Thoracic aorta (tissue), 2 donors: ENCODE measurements at places on chromosomes 2 and 18. TPM values are rescaled to one million over a fixed set of nuclear protein-coding genes. Genes with fewer than 3 reads are reported as not detected.

PROKR1 gene
- not detected for total RNA-seq

C1QL2 gene
- not detected for total RNA-seq

POTEJ gene
- total RNA-seq: not detected

CRYBA2 gene
- not detected for total RNA-seq

HTR2B gene
- 2.8 TPM for total RNA-seq

ABCG5 gene
- not detected for total RNA-seq

DNA sequence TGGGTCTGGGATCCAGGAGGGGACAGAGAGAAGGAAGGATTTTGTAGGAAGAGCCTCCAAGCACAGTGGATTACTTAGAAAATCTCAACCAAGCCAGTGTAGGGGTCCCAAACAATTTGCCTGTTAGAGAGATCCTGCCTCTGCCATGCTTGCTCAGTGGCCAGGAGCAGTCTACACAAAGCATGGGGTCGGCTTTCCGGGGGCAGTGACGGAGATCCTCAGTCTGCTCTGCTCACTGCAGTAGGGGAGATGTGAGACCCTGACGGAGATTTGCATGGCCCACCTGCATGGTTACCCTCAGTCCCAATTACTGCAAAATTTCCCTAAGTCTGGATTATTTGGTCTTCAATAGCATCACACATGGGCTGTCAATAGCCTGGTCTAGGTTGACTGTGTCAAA is 385.2 kb downstream of the CMPK2 start:
- H3K4me1 ChIP-seq: no peaks in the 10 kb centered on the region
- DNase-seq: no peak
- no peaks in the 10 kb centered on the region for H3K36me3 ChIP-seq
- H3K27ac ChIP-seq: no peak overlapping the region

- no peak for DNase-seq
- no peaks in the 10 kb centered on the region for H3K36me3 ChIP-seq
- H3K4me1 ChIP-seq: no peaks in the 10 kb centered on the region
- H3K4me3 ChIP-seq: no peak overlapping the region
- H3K27me3 ChIP-seq: no peaks in the 10 kb centered on the region
- no peak overlapping the region for H3K27ac ChIP-seq
Measured at GRCh38 chr2:113079131-113079530, 11.4 kb downstream of the IL1F10 start.

C2orf78 gene
- total RNA-seq: not detected

- no peak overlapping the region for H3K27ac ChIP-seq
- no peaks in the 10 kb centered on the region for H3K27me3 ChIP-seq
- no peak overlapping the region for H3K4me3 ChIP-seq
- DNase-seq: no peak
- no peaks in the 10 kb centered on the region for H3K36me3 ChIP-seq
Measured at GRCh38 chr2:65767946-65768345, 335.5 kb upstream of the SPRED2 start.

GRCh38 chr2:216984937-216985336 is 125.1 kb upstream of the TNP1 start:
- no peak overlapping the region for H3K27ac ChIP-seq
- no peaks in the 10 kb centered on the region for H3K27me3 ChIP-seq
- H3K36me3 ChIP-seq: no peaks in the 10 kb centered on the region
- DNase-seq: no peak
- no peak overlapping the region for H3K4me3 ChIP-seq

- H3K27me3 ChIP-seq: no peaks in the 10 kb centered on the region
- H3K27ac ChIP-seq: peak overlapping the region; percentile 28
- no peaks in the 10 kb centered on the region for H3K36me3 ChIP-seq
- H3K4me3 ChIP-seq: no peak overlapping the region
- H3K4me1 ChIP-seq: peaks cover 94% of the 10 kb centered on the region
Measured at GRCh38 chr2:144456680-144457079, 63.2 kb downstream of the ZEB2 start.
